GM04503 (cell line): ENCODE measurements at places on chromosomes 13 and 19.

GRCh38 chr19:53432088-53432661, 391 bp downstream of the ZNF761 start:
- DNase-seq: no peak

GRCh38 chr13:47033216-47033615, 136.4 kb upstream of the HTR2A start:
- peak; percentile 18 for DNase-seq

DNA sequence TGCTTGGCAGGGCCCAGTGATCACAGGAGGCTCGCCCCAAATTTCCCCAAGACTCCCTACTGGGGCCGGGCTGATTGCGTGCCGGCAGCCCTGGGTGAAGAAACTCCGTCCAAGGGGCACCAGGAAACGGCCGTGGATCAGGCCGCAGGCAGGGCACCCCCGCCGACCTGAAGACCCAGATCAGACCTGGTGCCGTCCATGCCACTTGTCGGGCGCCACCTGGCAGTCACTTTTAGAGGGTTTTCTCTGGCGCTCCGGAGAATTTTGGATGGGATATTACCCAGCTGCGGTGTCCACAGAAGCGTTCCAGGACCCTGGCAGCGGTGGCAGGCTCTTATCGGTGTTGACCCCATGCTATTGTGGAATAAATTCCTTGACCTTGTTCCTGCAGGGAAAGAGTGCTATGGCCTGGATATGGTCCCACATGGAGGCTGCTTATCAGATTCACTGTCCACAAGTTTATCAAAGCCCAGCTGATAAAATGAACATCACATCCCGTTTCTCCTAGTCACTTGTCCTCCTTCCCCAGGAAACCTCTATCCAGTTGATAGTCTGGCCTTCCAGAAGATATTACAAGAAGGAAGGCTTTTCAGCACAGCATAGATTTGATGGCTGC, 38.2 kb downstream of the IGFL2 start:
- DNase-seq: no peak

DNA sequence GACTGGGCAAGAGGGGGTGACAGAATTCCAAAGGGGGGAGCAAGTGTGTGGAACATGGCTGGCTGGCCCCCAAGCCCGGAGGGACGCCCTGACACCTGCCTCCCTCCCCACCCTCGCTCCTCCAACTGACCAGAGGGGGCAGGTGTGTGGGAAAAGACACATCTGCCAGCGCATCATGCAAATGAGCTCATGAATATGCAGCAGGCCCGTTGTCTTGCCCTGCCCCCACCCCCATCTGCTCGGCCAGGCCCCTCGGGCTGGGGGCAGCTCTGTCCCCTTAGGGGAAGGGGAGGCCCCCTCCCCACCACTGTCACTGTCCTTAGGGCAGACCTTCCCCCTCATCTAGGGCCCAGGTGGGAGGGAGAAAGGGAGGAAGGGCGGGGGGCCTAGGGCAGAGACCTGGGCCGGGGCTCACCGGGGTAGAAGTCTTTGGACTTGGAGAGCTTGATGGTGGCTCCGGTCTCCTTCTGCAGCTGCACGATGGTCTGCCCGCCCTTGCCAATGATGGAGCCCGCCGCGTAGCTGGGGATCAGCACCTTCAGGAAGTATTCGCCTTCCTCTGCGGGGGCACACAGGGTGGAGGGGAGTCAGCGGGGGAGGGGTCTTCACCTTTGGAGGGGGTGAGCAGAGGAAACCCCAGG, 12.9 kb downstream of the NOVA2 start:
- DNase-seq: no peak

- no peak for DNase-seq
These were observed 46.2 kb upstream of the PTPRS start for GRCh38 chr19:5386841-5387240.

- no peak for DNase-seq
These were observed 435.1 kb downstream of the EFNB2 start for GRCh38 chr13:106100171-106100919.

DNA sequence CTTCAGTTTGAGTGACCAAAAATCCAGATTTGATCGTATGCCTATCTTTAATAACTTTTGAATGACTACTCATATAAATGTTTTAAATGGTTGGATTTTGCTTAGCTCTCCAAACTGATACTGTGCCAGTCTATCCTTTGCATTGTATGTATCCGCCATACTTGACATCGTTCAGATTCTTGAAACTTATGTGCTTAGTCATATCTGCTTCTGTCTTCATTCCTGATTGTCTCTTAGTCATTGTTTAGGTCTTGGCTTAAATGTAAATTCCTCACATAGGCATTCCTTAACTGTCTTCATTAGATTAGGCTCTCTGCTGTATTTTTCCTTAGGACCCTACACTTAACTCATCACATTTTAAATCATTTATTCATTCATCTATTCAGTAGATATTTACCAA, 126.0 kb downstream of the PCCA start:
- DNase-seq: no peak

DNA sequence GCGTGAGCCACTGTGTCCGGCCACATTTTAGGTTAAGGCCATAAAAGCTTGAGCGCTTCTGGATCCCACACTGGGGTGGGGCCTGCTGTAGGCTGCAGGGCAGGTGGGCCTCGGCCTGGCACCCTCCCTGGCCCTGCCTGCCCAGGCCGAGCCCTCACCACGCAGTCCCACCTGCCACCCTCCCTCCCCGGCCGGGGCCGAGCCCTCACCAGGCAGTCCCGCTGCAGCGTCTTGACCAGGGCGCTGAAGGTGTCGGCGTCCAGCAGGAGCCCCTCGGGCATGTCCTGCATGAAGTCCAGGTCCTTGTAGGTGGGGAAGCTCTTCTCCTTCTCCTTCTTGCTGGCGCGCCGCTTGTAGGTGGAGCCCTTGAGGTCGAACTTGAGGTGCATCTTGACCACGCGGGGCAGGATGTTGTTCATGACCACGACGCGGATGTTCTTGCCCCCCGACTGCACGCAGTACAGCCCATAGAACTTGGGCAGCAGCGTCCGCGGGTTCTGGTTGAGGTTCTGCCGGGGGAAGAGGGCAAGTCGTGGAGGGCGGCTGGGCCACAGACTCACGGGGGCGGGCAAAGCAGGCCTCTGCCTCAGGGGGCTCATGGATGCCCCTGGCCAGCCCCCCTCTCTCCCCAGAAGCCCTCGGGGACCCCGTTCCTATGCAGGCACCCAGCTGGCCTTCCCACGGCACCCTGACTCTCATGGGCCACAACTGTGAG, 26.6 kb upstream of the CACTIN start:
- no peak for DNase-seq

GRCh38 chr13:112350300-112350699, 25.9 kb upstream of the SPACA7 start:
- DNase-seq: no peak
